Femur (tissue), 1 donor: ENCODE measurements at places on chromosomes 2 and 18.

GRCh38 chr2:85235281-85235680 is 92.5 kb downstream of the TGOLN2 start:
- DNase-seq, result no peak

DNA sequence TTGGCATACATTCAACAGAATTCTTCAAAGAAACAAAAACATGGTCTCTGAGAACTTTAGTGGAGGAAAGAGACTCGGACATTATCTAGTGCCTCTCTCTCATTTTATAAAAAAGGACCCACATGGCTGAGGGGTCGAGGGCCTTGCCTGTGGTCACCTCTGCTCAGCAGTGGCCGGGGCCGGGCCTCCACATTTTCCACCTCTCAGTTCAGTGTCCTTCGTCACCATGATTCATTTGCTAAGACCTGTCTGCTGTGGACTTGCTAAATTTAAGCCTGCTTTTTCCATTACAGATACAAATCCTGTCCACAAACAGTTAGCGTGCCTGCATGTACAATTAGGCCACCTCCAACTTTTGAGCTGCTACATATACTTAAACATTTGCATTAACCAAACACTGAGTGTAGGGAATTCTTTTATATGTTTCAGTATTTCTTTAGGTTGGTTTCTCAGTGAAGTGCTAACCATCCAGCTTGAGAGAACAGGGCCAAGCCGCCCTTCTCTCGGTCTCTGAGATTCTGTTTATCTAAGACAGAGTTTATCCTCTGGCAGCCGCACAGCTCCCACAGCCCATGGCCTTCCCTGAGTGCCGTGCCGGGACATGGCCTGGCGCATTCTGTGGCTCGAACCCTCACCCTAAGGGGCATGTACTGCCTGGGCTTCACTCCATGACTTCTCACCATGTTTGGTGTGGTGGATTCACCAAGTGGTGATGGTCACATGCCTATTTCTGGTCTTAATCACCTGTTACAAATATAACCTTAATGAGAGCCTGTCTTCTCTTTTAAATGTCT is 46.2 kb downstream of the COA5 start:
- no peak for DNase-seq

DNA sequence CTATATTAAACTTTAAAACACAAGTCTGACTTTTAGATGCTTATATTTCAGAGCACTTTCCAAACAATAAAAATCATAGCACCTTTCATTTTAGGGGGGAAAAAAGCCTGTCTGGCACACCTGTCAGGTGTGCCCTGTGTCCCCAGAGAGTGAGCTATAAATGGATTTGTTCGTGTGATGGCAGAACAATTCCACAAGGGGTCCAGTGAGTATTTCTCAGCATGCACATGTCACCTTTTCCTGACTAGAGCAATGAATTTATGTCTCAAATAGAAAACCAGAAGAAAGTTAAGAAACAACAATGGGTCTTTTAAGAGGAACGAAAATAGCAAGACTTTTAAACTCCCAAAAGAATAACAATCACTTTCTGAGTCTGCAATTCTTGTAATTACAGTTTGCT is 55.9 kb downstream of the ACVR1C start:
- no peak for DNase-seq

- no peak for DNase-seq
These were observed 159.3 kb downstream of the CYRIA start for GRCh38 chr2:16506366-16506765.

GRCh38 chr18:73544617-73545016 is 603.0 kb downstream of the FBXO15 start:
- DNase-seq, result no peak

DNA sequence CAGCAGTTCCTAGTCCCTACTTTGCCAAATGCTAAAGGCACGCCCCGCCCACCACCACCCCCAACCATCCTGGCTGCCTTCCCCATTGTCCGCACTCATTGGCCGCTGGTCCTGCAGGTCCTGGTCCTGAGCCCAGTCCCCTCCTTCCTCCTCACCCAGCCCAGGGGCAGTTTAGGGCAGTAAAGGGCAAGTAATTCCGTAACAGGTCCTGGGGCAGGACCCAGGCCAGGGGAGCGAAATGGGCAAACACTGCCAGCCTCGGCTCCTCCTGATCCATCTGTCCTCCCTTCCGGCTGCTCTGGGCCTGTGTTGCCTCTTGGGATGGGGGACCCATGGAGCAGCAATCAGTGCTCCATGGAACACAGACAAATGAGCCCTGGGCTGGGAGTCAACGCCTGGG is 6.1 kb downstream of the ADCY3 start:
- DNase-seq, result no peak

GRCh38 chr2:218894151-218894879 is 13.7 kb downstream of the WNT10A start:
- DNase-seq, result no peak

GRCh38 chr2:167052825-167053224 is 164.5 kb downstream of the XIRP2 start:
- DNase-seq, result no peak

DNA sequence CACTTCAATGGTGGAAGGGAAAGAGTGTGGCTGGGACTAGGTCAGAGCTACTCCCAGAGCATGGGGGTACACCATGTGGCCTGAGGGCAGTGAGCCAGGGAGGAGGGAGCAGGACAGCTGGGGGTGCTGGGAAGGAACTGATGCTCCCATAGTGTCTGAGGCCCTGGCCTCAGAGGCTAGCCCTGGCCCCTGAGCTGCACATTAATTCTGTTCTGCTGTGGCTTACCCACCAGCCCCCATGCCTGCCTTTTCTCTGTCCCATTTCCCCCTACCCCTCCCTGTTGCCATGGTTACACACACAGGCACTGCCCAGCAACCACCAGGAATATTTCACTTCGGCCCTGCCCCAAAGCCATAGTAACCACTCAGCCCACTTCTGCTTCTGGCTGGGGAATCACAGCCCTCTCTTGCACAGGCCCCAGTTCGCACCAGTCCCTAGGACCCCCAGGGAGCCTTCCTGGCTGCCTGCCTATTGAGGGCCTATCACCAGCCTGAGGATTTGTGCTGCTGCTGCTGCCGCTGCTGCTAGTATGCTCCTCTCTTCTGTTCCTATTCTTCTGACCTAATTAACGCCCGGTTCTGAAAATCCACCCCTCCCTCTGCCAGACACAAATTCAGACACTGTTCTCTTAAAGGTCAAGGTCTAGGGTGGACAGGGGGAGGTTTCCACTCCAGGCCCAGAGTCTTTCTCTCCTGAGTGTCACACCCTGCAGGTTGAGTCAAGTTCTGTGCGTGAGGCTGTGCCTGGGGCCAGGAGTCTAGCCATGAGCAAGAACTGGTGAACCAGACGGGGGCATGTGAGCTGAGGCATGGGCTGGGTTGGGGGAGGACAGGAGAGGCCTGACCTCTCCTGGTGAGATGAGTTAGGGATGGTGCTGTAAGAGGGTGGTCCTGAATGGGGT is 87.1 kb upstream of the MCFD2 start:
- peak; percentile 81 for DNase-seq

DNA sequence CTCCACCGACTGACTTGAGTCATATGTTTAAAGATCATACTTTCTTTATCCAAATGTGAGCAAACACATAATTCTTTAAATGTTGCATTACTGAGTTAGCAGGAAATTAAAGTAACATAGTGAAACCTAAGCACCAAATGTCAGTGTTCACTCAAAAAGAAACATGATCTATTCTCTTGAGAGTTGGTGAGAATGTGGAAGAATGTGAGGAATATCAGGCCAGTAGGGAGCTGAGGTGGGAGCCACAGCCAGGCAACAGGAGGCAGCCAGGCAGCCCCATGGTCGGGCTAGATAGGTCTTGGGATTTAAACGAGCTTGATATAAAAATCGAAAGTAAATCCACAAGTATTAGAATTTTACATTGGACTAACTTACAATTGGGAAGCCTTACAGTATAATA is 198.1 kb upstream of the SH3BP4 start:
- no peak for DNase-seq

- DNase-seq, result peak; percentile 60
These were observed 36.8 kb downstream of the STON1 start for GRCh38 chr2:48566592-48567310.

DNA sequence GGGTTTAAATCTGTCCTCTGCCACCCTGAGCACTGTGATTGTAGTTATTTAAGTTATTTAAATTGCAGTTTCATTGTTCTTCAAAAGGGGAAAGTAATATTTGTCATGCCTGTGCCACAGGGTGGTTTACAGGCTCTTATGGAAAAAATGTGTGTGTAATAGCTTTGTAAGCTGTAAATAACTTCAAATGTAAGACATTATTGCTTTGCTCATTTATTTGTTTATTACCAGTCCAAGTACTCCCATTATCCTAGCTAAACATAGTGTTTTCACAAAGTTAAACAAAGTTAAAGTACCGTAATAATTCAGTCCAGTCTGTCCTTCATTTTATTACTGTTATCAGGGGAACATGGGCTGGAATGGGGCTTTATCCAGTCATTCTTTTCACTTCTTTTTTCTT is 43.4 kb upstream of the IGFBP2 start:
- no peak for DNase-seq

DNA sequence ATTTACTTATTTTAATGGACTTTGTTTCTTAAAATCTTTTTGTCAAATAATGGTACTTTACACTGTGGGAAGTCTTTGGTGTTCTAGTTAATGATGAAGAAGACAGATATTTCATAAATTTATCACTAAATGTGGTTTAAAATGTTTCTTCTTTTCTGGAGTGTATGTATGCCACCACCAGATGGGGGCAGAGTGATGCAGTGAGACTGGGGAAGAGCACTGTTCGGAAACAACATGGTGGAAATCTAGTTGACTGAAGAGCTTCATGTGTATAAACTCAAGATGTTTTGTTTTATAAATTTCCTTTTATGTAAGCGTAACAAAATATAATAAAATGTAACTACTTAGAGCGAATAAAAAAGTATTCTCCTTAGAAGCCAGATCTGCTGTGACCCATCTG is 195.1 kb downstream of the KCNE4 start:
- no peak for DNase-seq
